H4 (cell line): ENCODE measurements at places on chromosomes 12 and 14.

DNA sequence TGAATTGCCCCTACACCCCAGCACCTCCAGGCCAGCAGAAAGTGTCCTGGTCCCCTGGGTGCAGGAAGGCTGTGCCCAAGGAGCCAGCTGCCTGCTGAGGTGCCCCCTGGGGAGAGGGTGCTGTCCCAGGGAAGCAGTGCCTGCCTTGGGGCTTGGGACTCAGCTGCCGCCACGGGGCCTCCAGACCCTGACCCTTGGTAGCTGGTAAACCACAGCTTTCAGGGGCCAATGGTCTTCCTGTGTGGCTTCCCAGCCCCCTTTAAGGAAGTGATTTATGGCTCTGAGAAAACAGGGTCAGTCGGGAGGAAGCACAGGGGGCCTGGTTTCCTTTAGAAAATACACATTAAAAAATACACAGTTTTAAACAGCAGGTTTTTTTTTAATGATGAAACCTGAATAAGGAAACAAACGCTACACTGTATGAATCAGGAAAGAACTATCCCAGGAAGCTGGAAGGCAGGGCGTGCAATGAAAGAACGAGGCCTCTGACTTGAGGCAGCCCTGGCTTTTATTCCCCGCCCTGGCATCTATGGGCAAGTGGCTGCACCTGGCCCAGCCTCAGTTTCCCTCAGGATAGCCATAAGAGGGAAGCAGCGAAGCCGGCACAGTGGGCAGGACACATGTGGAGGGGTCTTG lies 40.6 kb upstream of the EML1 start:
- DNase-seq = no peak

DNA sequence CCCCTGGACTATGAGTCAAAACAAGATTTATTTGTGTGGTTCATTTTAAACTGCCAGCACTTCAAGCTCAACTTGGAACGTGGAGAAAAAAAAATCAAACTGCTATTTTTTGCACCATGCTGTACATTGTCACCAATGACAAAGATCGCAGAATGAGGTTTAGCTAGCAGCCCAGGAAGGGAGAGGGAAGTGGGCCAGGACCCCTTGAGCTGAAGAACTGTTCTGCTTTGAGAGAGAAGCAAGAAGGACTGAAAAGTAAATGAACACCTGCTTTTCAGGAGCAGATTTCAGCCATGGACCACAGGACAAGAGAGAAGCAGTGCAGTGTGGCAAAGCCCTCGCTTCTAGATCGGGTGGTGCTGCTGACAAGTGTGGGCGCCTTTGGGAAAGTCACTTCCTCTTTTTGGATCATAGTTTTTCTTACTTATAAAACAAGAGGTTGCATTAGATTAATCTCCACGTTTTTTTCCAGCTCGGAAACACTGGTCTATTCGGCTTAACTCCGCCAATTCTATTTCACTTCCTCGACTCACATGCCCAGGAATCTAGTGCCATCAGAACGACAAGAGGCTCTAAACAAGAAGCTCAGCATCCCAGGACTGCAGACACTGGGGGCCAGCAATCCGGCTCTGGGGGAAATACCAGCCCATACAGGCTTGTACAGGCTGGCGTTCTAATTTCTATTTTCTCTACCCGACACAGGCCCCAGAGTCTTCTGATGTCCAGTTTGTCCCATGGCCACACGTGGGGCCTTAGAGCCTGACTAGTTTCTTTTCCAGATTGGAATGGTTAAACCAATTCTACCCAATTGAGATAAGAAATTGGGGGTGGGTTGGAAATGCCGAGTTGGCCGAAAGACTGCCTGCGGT lies 129.9 kb downstream of the CRACR2A start:
- no peak for DNase-seq

- DNase-seq = no peak
These were observed 91.5 kb upstream of the PTGDR start for GRCh38 chr14:52175982-52176502.

- DNase-seq = no peak
These were observed 287.0 kb downstream of the RERGL start for GRCh38 chr12:17802657-17803641.

DNA sequence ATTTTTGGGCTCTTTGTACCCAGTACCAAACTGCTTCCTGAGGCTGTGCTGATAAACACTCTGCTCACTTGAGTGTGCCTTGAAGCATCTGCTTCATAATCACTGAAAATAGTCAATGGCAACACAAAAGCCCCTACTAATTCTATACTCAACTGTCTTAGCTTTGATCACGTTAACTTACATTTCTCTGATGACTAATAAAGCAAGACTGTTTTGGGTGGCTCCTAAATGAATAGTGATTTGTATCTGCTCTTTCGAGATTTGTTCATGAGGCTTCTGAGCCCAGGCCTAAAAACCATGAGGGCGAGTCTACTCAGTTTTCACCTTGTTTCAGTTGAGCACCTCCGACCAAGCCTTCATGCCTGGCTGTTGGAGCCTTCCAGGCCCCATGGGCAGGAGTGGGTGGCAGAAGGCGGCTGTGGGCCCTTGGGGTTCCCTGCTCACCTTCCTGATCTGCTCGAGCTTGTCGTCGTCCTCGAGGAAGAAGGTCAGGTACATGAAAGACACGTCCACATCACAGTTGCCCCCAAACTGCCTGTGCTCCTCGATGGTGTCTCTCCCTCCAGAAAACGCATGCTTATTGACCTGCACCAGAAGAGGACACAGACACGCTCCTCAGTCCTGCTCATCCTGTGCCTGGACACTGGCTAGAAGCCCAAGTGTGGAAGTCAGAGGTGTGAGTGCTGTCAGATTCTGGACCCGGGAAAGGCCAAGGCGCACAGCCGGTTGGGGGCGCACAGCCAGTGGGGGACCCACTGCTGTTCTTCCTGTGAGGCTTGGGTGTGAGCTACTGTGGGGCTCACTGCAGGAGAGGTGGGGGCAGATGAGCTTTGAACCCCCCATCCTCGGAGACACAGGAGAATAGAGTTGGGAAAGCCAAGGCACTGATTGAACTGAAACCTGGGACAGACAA lies 13.7 kb downstream of the SLC25A47 start:
- no peak for DNase-seq

- DNase-seq = peak; percentile 32
These were observed 59.4 kb downstream of the TSPAN11 start for GRCh38 chr12:30985814-30986452.

GRCh38 chr14:95495538-95496025 lies 20.9 kb downstream of the SYNE3 start:
- no peak for DNase-seq

DNA sequence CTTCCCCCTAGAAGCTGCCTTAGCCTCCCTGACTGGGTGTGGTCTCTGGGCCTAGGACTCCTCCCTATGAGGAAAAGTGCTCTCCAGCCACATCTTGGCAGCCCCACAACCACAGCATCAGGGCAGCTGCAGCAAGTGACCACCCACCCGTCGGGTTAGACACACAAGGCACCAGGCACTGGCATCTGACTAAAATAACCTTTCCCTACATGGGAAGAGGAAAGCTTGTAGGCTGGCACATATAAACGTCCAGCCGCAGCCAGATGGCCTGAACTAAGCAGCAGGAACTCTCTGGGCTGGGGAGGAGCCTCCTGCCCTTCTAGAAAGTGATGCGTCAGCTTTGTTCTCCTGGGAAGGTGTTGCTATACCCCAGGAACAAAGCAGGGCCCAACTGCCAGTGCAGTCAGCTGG lies 328.7 kb downstream of the DPF3 start:
- DNase-seq = no peak
